ENCODE measurements at places on chromosomes 6 and 20.

DNA sequence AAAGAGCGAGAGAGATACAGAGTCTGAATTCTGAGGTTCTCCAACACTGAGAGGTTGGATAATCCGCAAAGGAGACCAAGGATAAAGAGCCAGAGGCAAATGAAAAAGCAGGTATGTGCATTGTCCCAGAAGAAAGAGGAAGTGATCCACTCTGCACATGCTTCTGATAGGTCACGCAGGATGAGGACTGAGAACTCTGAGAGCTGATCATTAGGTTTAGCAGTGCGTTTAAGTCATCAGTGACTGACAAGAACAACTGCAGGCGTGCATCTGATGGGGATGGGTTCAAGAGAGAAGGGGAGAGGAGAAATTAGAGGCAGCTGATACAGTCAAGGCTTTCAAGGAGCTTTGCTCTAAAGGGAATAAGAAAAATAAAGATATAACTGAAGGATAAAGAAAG is 301.2 kb upstream of the SGK1 start:
- no peak for DNase-seq

DNA sequence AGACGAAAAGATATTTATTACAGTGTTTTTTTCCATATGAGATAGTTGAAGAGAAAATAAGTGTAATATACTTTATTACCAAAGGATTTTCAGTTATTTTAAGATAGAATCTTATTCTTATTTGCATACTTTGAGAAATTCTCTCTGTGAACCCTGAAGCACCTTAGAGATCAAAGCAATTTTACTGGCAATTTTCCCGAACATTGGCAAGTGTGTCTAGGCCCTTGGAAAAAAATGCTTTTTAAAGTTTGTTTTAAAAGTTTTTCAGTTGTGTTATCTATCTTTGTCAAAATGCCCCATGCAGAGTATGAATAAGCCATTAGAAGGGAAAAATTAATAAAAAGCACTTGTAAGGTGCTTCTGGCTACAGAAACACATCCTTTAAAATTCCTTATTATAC is 276.8 kb upstream of the HSF2 start:
- no peak for DNase-seq

GRCh38 chr6:158009114-158009891 is 27.6 kb downstream of the SYNJ2 start:
- DNase-seq: no peak

DNA sequence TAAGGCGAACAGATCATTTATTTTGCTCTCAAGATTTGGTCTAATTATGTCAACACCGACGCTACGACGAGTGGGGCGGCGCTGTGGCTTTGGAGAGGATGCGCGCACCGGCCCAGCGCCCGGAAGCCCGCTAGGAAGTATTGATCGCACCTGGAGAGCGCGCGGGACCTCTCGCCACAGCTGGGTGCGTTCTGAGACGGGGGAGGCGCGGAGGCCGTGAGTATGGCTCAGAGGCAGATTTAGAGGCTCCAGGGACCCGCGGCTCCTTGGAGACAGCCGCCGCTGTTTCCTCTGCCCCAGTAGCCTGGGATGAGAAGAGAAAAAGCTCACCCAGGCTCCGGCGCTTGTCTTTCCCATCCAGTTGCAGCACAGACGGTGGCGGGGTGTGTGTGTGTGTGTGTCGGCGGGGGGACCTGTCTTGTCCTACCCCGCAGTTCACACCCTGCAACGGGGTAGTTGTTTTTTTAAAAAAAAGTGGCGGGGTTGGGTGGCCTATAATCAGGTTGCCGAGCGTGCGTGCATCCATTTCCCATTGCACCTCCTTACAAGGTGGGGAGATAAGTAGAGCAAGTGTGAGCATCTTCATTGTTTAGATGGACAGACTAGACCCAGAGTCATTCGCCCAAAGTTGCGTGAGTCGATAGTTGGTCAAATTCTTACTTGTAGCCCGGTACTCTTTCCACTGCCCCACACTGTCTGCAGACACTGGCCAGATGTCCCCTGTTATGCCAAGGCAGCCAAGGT is 11.2 kb downstream of the TFAP2D start:
- DNase-seq: peak; percentile 75

DNA sequence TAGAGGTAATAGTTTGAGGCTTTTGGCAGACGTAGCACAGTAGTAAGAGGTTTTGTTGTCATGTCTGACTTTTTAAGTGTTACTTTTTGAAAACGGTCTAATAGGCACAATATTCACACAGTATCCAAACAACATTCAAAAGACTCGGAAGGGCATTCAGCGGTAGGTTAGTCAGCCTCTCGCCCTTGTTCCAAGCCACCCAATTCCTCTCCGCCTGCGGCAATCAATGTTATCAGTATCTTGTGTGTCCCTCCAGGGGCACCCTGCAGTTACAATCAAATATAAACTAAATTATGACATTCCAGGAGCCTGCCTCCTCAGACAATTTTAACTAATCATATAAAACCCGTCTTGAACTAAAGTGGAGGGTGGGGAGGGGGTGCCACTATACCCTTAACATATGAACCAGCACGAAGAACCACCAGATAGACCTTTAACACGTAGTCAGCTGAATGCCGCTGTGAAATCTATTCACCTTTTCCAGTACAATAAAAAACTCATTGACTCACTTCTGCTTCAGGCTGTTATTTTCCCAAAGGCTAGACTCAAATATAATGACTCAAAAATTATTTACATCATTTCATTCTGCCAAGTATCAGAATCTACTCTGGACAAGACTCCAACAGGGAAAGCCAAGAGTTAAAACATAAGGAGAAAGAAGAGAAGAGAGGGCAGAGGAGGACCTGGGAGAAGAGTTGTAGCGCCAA is 1.6 kb downstream of the TENT5A start:
- no peak for DNase-seq

GRCh38 chr6:159686703-159687102 is 6.3 kb downstream of the SOD2 start:
- no peak for DNase-seq

GRCh38 chr20:58703765-58704371 is 11.3 kb downstream of the NPEPL1 start:
- no peak for DNase-seq

- no peak for DNase-seq
Observed at GRCh38 chr6:15642276-15642675, 20.6 kb downstream of the DTNBP1 start.

DNA sequence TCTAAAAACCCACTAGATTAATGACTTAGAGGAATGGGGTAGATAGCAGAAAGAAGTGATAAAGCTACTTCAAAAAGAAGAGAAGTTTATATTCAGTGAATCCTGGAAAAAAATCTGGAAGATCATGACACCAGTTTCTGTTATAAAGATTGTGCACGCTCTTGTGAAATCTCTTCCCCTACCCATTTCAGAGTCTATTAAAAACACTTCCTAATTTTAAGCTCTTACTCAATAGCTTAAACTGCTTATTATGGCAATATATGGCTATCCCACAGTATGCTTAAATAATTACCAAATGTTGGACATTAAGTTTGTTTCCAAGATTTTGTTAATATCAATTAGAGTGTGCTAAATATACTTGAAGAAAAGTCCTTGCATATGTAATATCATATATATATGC is 585.3 kb upstream of the MAN1A1 start:
- no peak for DNase-seq

- DNase-seq: no peak
Observed at GRCh38 chr6:137923866-137924653, 57.0 kb downstream of the TNFAIP3 start.

- no peak for DNase-seq
Observed at GRCh38 chr20:6635034-6635736, 132.3 kb upstream of the BMP2 start.

- no peak for DNase-seq
Observed at GRCh38 chr20:25364879-25365699, 25.5 kb downstream of the ABHD12 start.

DNA sequence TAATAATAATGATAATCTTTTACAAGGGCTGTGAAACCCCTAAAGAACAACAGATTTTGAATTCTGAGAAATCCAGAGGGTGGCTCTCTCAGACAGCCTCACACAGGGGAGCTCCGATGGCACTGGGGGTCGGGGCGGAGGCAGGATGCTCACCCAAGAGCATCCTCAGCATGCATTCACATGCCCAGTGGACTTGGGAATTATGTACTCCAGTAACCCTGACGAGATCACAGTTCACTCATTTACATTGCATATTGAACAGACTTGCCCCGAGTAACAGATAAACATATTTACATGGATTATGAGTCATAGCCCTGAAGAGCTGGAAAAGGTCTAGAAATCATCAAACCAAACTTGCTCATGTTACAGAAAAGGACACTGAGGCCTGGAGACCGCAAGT is 482.7 kb upstream of the JARID2 start:
- peak; percentile 12 for DNase-seq

- DNase-seq: no peak
Observed at GRCh38 chr6:129865013-129865412, 3.9 kb upstream of the TMEM244 start.

- DNase-seq: no peak
Observed at GRCh38 chr6:97665446-97665845, 382.4 kb upstream of the MMS22L start.

DNA sequence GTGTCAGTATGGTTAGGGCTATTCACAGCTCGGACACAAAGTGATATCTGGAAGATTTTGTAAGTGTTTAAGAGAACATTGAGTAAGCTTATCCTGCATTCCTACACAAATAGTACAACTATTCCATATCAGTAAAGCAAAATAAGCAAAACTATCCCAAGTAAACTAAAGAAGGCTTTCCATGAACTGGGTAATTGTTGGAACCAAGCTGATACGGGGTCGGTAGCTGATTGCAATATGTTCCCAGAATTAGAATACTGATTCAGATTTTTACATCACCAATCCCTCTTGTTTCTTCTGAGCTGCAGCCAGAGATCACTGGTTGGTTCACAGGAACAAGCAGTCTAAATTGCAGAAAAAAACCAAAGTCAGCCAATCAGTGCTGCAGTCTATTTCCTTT is 54.1 kb downstream of the CDS2 start:
- DNase-seq: no peak
